ENCODE measurements at places on chromosomes 6 and 20.

DNA sequence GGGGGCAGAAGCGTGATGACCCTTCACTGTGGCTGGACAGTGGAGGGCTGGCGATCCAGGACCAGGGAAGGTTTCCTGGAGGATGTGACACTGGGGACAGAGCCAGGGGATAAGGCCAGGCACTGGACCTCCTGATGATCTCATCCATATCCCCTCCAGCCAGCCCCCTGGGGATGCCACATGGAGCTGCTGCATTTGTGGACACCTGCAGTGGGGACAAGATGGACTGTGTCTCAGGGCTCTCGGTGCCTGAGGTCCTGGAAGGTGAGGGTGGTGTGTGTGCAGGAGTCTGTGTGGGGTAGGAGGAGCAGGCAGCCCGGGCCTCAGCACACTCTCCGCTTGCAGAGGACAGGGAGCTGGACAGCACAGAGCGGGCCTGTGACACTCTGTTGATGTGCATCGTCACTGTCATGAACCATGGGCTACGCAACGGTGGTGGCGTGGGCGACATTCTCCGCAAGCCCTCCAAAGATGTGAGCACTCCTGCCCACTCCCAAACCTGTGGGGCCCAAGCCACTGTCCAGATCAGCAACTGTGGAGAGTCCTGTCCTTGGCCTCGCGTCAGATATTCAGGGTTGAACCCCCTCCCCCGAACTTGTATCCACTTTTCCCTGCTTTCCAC, 19.9 kb downstream of the UQCC2 start:
- no peak for DNase-seq

DNA sequence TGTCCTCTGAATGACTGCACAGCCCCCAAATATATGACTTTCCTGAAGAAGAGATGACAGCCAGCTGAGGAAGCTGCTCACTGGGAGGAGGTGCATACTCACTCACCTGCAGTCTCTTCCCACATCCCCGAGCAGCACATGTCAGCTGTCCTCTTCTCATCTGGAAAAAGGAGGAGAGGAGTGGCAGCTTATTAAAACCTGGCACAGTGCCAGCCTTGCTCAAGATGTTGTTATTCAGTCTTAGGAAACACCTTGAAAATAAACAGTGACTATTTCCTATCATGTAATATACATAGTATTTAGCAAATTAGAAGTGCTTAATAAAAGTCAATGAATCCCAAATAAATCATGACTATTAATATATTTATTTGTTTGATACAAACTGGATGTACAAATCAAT, 232.9 kb downstream of the EPM2A start:
- no peak for DNase-seq

DNA sequence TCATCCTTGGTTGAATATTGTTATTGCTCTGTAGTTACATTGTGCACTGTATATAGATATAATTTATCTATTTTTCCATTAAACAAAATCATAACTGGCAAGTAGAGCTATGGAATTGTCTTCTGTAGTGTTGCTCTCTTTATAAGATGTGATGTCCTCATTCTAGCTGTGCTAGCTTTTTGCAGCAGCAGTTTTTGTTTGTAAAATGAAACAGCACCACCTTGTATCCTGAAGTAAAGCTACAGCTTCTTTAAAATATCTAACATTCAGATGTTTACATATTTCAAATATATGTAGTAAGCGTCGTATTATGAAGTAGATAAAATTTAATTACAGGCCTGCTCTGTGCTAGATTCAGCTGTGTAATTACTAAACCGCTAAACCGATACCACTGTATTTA, 328.8 kb upstream of the MANEA start:
- DNase-seq = no peak

GRCh38 chr6:46072866-46073265, 56.9 kb upstream of the ENPP4 start:
- no peak for DNase-seq

DNA sequence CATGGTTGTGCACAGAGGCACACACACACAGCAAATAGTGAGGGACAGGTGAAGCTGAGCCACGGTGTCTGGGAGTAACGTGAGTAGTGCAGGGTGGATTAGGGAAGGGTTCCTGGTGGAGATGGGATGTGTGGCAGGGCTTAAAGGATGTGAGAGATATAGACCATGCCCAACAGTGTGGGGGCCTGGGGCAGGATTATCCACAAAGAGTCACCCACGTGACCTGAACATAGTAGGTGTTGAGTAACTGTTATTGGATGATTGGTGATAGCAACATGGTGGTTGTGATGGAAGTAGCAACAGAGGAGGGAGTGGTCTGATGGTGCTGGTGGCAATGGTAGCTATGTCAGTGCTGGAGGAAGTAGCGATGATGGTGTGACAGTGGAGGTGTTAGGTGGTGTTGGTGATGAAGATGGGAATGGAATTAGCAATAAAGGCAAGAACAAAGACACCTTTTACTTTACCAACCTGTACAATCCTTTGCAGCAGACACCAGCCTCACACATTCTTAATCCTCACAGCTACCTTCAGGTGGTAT, 135.1 kb downstream of the MRPL14 start:
- no peak for DNase-seq

- DNase-seq = no peak
Observed at GRCh38 chr6:149046822-149047246, 270.7 kb upstream of the TAB2 start.

DNA sequence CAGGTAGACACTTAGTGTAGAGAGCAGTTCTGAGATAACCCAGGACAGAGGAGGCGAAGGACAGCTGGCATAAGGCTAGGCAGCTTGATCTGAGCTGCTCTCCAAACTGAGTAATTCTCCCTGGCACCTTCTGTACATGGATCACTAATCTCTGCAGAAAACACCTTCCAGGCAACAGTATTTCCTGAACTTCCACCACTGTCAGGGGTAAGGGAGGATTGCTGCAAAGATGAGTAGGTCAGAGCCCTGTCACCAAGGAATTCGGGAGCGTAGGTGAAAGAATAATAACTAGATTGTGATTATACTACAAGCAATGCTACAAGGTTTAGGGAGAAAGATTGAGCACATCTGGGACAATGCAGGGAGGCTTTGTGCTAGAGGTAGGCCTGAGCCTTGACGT, 1.9 kb downstream of the HM13 start:
- no peak for DNase-seq

DNA sequence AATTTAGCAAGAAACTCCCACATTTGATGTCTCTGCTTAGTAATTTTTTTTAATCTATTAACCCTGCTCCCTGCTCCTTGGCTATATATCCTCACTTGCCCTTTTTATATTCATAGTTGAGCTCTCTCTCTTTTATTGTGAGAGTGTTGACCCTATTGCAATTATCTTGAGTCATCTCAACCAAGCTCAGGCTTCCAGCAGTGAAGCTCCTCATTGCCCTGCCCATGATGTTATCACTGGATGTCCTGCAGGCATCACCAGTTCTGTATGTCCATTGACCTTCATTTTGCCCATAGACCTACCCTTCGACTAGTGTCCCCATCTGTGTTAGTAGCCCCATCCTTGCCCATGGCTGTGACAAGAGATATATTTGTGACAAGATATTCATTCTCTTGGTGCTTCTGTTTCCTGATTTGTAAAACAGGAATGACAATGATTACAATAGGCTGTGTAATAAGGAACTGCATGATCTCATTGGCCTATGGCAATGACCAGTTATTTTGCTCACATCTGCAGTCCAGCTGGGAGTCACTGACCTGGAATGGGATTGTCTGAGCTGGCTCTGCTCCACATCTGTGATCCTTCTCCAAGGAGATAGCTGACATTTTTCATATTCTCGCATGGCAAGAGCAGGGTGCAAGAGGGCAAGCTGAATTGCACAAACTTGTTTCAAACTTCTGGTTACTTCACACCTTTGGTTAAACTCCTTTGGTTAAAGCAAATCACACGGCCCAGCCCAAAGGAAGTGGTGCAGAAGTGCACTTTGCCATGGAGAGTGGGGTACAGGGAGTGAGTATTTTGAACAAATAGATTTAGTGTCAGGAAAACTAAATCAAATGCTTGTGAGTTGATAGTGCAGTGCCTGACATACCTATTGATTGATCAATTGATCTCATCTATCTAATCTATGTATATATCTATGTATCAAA, 47.7 kb upstream of the CST5 start:
- no peak for DNase-seq

GRCh38 chr6:5677219-5678000, 329.3 kb downstream of the NRN1 start:
- no peak for DNase-seq

DNA sequence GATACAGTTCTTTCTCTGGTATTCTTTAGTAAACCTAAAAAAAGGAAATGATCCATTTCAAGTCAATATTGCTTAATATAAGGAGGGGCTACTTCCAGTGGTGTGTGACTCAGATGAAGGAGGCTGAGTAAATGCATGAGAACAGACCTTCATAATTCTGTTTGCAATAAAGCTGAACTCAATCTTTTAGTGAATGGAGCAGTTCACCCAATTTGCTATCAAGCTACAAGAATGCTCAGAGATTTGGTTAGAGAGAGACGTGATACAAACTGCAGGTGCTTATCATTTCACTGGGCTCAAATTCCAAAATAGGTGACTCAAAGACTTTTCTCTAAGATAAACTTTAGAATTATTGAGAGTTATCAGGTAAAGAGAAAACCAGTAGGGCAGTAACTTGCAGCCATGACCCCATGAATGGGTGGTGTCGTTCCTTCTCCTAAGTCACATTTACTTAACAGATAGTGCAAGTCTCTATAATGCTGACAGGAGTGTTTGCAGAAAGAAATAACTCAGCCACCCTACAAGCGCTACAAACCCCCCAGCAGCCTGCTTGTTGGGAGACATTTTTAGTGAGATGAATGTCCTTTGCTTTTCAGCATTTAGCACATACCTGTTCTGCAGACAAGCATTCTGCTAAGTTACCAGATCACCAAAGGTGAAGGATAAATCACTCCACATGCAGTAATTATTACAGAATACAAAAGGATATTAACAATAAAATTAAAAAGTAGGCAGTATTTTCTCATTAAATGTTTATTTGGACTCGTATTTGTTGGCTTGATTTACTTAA, 16.4 kb upstream of the BLOC1S5 start:
- no peak for DNase-seq

DNA sequence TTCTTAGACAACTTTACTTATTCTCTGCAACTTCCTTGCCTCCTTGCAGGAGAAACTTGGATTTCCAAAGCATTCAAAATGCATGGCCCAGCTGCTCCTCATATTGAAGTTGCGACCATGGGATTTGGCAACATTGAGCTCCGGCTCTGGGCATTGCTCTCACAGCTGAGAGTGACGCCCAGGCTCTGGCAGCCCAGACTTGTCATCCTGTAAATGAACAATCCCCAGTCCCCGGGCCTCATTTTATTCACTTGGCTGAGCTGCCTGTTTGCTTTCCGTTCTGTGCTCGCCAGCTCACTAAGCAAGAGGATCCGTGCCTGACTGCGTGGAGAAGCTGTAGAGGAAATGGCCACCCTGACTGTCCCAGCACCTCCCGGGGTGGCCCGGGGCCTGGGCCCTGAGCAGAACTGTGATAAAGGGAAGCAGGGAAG, 119.5 kb upstream of the CD93 start:
- DNase-seq = peak; percentile 93

GRCh38 chr6:106637717-106638341, 8.5 kb downstream of the QRSL1 start:
- no peak for DNase-seq

DNA sequence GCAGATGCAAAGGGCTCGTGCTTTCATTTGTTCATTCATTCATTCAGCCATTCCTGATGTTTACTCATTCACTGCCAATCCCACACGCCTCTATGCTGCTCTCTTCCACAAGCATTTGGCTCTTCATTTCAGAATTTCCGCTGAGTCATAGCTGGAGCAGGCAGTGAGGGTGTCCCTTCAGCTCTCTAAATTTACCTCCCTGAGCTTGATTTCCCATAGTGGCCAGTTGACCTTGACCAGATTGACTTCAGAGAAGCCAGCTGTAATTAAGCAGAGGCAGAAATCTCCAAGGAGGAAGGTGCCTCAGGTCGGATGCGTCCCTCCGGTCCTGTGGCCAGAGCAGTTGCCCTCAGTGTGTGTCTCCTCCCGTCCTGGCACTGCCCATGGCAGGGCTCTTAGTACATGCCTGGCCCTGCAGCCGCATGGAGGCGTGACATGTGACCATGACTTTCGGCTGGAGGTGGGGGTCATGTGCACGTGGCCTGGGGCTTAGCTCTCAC, 267.2 kb upstream of the ECI2 start:
- DNase-seq = peak; percentile 13

DNA sequence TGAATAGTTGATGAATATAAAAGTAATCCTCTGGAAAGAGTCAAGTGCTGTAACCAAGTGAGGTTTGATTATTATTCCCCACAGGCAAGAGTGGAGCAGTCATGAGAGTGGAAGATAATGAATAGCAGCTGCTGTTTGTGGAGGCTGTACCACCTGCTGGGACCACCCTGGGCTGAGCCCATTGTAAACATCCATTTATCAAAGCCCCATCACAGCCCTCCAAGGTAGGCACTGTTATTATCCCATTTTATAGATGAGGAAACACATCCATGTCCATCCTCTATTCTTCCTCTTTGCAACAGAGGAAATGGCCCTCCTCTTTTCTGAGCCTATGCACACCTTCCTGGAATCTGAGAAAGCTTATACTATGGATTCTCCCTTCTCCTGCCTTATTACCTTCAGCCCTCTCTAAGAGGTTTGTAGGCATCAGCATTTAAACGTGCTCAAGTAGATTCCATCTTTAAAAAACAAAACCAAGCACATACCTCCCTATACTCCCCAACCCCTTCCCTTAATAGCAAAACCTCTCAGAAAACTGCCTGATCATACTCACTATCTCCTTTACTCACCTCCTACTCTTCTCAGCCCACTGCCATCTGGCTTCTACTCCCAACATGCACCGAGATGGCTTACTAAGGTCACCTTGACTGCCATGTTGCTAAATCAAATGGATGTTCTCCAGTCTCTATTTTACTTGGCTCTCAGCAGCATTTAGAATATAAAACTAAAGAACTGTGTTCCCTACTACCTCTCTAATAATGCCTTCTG, 37.1 kb downstream of the CDH22 start:
- DNase-seq = no peak
